HT1080 (cell line): ENCODE measurements at places on chromosomes 1 and 21.

DNA sequence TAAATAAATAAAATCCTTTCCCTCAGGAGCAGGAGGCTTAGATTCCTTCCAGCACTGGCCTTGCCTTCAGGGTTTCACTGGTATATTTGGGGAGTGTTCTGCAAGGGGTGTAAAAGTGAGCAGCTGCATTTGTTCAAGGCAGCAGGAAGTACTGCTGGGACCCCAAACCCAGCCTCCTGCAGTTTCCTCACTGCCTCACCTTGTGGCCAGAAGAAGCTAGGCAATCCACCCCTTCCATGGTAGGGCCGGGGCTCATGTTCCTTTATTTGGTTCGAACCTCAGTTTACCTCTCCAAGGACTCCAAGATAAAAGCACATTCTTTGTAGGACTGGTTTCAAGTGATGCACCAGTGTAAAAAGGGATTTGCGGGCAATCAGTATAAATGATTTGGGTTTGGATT lies 21.0 kb upstream of the CFAP126 start:
- DNase-seq, result no peak

DNA sequence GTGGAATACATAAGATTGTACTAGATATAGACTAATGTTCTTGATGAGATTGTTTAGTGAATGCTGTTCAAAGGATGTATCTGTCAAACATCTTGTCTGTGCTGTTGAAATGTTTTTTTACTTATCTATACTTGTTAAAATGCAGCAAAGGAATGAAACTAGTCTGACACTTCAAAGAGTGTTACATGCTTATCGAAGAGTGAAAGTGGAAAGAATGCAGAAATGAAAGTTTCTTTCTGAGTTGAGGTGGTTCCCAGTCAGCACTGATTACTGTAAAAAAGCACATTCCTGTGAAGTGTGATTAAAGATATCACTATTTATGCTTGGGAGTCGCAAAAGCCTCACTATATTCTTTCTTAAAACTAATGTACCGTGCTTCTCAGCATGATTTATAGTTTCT lies 1225.2 kb downstream of the NCAM2 start:
- DNase-seq, result no peak

GRCh38 chr1:116516631-116517030 lies 54.2 kb downstream of the CD58 start:
- no peak for DNase-seq

- no peak for DNase-seq
These were observed 3.5 kb downstream of the TNFRSF14 start for GRCh38 chr1:2559509-2560298.

GRCh38 chr1:2644171-2644570 lies 11.4 kb upstream of the MMEL1 start:
- DNase-seq, result no peak

DNA sequence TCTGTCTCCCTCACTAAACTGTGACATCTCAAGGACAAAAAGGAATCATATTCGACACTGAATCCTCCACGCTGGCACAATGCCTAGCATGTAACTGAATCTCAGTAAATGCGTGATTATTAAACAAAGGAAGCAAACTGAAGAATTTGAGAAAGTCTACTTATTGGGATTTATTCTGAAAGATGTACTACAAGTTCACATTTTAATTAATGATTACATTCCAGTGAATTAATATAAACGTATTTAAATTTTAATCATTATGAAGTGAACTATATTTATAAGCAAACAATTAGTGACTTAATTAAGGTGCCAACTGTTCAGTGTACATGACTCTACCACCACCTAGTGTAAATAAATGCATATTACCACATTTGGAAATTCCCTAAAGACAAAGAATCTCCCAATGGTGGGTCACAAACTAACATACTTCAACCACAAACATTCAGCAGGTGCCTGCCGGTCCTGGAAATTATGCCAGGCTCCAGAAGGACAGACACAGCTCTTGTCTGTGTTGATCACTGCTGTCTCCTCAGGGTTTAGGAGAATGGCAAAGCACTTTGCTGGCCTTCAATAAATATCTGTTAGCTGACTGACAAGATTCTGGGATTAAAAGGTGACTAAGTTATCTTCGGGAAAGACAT lies 56.3 kb downstream of the SMYD3 start:
- peak; percentile 24 for DNase-seq

GRCh38 chr1:31828926-31829690 lies 13.3 kb upstream of the SPOCD1 start:
- no peak for DNase-seq

GRCh38 chr1:177023249-177023648 lies 141.3 kb downstream of the ASTN1 start:
- no peak for DNase-seq

GRCh38 chr1:25716320-25716719 lies 83.7 kb upstream of the SELENON start:
- no peak for DNase-seq

GRCh38 chr1:33727310-33727709 lies 136.6 kb upstream of the HMGB4 start:
- no peak for DNase-seq

DNA sequence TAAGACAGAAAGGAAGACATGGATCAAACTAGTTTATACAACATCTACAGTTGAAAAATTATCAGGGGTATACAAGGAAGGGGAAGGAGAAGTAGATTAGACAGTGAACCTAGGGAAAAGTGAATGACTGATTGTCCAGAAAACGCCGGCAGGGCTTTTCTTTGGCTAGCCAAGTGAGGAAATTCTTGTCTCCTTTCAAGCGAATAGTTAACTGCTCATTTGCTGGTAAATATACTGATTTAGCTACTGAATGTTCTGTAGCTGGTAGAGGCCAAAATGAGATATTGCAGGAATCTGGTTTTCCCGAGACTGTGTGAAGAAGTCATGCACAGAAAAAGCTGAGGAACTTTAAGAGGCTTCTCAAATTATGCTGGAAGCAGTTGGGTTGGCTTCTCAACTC lies 128.5 kb upstream of the ZNHIT6 start:
- DNase-seq, result no peak

DNA sequence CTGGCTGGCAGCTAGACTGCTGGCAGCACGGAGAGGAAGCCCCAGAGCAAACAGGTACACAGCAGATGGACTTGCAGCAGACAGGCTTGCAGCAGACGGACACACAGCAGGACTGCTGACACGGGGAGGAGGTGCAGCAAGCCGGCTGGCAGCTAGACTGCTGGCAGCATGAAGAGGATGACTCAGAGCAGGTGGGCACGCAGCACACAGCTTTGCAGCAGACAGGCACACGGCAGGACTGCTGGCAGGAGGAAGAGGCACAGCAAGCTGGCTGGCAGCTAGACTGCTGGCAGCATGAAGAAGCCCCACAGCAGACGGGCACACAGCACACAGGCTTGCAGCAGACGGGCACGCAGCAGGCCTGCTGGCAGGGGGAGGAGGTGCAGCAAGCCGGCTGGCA lies 498 bp downstream of the KRTAP10-2 start:
- peak; percentile 49 for DNase-seq

DNA sequence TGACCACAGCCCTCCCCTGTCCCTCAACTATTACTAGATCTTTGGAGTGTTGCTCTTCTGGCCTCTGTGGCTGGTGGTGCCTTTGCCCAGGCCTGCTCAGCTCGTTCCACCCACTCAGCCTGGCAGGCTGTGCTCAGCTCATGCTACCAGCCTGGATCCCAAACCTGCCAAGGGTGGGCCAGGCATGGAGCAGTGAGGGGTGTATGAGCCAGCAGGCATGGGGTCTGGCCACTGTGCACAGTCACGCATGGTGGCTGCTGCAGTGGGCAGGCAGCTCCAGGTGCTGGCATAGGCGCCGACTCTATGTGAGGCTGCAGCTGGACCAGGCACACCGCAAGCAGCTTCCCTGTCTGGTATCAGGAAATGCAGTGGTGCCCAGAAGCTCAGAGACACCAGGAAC lies 449.9 kb downstream of the MATN1 start:
- DNase-seq, result no peak

DNA sequence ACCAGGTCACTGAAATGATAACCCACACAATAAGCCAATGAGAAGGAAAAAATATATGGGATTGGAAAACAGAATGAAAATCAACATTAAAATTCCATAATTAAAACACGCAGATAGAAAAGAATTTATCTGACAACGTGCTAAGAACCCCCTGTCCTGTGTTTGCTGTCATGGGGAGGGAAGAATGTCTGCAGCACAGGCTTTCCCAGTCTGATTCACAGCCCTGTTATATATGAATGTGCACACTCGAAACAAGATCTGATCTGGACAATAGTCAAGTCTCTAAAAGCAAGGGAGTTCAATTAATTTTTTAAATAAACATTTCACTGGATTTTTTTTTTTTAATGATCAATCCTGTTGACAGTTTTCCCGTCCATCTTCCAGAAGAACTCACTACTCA lies 220.0 kb downstream of the RERE start:
- no peak for DNase-seq

DNA sequence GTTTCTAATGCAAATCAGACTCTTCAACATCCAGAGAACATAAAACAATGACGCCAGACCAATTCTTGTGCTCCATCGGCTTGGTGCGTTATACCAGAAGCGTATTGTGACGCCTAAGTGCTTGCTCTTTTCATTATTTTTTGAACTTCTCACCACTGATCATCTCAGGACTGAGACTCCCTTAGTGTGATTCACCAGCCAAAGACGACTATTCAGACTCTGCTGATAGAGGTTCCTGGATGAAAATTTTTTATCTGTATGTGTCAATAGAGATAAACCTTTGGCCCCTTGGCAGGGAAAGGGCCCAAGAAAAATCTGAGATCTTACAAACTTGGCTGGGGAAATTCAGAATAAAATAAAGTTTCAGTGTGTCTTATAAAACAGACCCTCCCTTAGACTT lies 856 bp upstream of the GREM2 start:
- no peak for DNase-seq

DNA sequence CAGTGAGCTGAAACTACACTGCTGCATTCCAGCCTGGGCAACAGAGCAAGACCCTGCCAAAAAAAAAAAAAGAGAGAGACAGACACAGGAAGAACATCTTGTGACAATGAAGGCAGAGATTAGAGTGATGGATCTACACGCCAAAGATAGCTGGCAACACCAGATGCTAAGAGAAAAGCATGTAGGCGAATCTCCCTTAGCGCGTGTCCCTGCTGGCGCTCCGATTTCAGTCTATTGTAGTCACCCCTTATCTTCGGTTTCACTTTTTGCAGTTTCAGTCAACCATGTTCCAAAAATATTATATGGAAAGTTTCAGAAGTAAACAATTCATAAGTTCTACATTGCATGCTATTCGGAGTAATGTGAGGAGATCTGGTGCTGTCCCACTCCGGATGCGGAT lies 11.6 kb upstream of the BRDT start:
- no peak for DNase-seq

- no peak for DNase-seq
These were observed 27.4 kb upstream of the GJA5 start for GRCh38 chr1:147787765-147788164.

- DNase-seq, result no peak
These were observed 150.9 kb downstream of the HIVEP3 start for GRCh38 chr1:41767534-41768525.

DNA sequence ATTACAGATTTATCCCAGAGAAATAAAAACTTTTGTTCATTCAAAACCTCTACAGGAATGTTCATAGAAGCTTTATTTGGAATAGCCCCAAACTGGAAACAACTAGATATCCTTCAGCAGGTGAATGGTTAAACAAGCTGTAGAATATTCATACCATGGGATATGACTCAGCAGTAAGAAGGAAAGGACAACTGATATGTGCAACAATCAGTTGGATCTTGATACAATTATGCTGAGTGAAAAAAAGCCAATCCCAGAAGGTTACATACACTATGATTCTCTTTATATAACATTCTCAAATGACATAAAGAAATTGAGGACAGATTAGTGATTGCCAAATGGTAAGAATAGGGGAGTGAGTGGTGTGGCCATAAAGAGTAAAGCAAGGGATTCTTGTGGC lies 376.7 kb downstream of the S1PR1 start:
- peak; percentile 50 for DNase-seq

GRCh38 chr1:85404408-85404807 lies 60.6 kb downstream of the DDAH1 start:
- no peak for DNase-seq

GRCh38 chr1:94110946-94111740 lies 9.8 kb downstream of the ABCA4 start:
- no peak for DNase-seq

DNA sequence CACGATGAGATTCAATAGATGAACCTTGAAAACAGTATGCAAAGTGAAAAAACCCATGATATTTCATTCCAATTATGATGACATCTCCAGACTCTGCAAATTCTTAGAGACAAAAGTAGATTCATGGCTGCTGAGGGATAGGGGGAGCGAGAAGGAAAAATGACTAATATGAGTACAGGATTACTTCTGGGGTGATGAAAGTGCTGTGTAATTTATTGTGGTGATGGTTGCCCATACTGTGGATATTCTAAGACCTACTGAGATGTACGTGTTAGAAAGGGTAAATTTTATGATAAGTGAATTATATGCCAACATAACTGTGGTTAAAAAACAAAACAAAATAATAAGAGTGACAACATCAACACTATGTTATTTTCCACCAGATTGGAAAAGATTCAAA lies 18.9 kb upstream of the RGS7 start:
- no peak for DNase-seq

GRCh38 chr21:40847951-40848350 lies 993 bp upstream of the DSCAM start:
- DNase-seq, result no peak

DNA sequence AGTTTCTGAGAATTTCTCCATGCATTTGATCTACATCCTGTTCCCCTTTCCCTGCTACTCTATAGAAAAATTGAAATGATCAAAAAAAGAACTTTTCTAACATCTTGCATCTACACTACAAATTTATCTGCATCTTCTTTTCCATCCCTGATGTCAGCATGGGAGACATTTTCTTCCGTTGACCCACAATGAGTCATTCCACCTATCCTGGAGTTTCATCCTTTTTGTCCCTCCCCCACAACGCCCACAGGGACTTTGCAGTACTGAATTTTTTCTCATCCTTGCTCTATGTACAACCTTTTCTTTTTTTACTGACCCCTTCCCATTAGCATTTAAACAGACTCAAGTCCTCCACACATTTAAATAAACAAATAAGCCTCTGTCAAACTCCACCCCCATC lies 112.2 kb upstream of the MROH9 start:
- peak; percentile 44 for DNase-seq

DNA sequence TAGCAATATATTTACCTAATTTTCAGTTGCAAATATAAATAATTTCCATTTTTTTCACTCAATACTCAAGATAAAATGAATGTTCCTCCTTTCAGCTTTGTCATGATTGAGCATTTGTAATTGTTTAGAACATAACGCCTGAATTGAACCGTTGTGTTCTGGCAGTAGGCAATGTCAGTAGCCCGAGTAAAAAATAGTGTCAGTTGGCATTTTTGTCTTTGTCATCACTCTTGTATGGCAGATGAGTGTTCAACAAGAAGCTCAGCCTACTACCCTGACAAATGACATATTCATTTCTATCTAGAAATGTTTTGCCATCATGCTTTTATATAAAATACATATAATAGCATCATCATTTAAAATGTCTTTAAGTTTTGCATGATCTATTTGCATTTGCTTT lies 691.4 kb upstream of the NCAM2 start:
- no peak for DNase-seq

- no peak for DNase-seq
These were observed 23.7 kb upstream of the C1orf198 start for GRCh38 chr1:230892018-230892491.

GRCh38 chr1:32426489-32427255 lies 32.4 kb upstream of the BSDC1 start:
- DNase-seq, result no peak

GRCh38 chr1:8356256-8357209 lies 38.6 kb downstream of the SLC45A1 start:
- no peak for DNase-seq
